ENCODE measurements at places on chromosomes 11 and 22.

- DNase-seq, result no peak
Observed at GRCh38 chr11:70538641-70539359, 140.5 kb downstream of the CTTN start.

- DNase-seq, result no peak
Observed at GRCh38 chr11:65116370-65117205, 913 bp downstream of the ZNHIT2 start.

- DNase-seq, result no peak
Observed at GRCh38 chr11:2780850-2781407, 81.1 kb upstream of the KCNQ1OT1 start.

DNA sequence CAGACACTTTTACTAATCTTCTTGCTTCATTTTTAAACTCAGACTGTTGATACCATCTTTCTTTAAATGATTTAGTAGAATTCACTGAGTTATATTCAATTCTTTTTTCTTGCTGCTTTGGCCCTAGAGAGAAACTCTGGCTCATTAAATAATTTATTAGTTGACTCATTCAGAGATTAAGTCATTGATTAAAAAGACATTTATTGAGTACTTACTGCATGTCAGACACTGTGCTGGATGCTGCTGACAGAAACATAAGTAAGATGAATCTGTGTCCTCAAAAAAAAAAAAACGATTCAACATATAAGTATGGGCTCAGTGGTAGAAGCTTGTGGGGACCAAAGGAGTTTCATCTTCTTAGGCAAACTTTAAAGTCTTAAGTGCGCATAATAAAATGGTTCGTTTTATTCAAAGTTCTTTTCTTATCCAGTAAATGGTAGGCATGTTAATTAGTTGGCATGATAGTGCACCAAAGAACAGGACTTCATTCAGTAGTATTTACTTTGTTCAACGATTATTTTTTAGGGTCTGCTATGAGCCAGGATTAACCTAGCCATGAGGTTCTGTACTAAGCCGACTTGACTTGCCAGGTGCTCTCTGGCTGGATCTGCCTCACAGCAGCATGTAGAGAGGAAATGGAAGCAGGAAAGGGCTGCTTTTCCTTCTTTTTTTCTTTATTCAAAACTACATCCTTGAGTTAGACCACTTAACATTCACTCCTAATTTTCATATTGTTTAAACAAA lies 281.0 kb upstream of the CTSC start:
- DNase-seq, result no peak

DNA sequence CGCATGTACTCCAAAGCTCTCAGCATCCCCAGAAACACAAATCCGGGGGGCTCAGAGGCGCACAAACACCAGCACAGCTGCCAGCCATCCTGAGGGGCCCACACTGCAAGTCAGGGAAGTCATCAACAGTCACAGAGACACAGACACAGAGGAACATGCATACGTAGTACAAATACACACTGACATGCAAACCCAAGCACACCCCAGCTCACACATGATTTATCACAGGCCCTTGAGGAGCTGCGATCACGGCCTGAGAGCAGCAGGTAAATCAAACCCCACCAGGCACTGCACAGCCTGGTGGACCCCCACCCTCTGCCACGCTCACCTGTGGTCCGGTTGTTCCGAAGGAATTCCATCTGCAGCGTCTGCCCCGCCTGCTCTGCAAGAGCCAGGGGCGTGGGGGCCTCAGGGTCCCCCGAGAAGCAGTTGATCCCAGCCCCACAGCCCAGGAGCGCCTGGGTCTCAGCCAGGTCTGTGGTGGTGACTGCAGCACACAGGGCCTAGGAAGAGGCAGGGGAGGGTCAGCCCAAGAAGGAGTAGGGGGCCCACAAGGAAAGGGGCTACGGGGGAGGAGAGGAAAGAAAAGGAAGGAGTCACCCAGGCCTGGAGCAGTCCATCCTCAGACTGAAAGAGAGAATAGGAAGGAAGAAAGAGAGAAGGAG lies 28.5 kb upstream of the PDE2A start:
- DNase-seq, result no peak

DNA sequence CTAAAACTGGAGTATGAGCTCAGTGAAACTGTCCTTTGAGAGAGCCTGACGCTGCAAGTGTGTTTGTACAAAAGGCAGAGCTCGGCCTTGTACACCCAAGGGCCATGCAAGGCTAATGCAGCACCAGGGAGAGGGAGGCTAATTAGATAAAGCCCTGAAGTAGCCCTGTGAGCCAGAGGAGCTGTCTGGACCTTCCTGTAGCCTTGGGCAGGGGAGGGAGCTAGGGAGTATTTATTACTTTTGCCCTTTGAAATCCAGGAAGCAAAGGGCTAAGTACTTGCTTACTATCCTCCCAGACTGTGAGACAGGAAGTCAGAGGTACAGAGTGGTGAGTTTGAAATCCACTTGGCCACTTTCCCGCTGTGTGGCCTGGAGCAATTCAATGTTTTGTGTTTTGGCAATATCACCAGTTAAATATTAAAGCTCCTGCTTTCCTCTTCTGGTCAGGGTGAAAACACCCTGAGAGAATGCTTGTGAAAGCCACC lies 10.2 kb upstream of the LDHA start:
- no peak for DNase-seq

GRCh38 chr22:24836282-24836681 lies 30.3 kb downstream of the SGSM1 start:
- no peak for DNase-seq

GRCh38 chr11:119590651-119591351 lies 138.2 kb downstream of the NECTIN1 start:
- no peak for DNase-seq

DNA sequence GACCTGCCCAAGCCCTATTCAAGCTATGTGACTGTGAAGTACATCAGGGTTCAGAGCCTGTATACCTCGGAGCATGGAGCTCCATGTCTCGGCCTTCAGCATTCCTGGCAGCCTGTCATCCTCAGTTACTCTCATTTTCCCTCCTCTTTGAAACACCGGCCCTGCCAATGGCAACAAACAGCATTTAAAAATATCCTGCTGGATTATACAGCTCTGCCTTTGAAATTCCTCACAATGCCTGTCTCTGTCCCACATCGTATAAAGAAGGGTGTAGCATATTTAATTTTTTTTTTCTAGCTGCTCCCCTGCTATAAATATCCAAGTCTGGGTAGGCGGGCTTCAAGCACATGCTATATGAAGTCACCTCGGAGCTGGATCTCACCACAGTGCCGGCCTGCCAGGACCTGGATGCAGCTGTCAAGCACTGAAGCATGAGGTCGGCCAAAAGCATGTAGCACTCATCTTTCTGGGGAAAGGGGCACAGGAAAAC lies 11.8 kb downstream of the ABTB2 start:
- no peak for DNase-seq

DNA sequence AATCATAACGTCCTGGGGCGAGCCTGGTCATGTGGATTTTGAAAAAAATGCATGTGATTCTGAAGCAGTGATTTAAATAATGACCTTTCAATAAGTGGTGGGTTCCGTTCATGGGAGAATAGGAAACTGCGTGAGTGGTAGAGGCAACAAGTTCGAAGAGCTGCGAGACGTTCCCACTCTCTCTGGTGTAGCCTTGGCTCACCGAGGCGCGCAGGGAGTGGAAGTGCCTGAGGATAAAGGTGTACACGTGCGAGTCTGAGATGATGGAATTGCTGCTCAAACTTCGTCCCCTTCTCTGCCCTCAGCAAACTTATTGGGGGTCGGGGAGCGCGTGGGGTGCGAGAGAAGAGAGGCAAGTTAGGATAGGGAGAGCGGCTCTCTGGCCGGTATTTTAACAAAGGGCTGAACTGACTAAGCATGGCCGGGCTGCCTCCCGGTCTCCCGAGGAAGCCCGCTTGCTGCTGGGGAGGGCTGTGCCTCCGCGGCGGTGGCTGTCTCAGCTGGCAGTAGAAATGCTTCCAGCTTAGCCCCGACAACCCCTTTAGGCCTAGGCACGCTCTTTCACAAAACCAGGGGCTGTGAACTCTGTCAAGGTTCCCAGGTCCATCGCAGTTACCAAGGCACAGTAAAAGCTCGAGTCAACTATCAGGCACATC lies 875 bp upstream of the STT3A start:
- DNase-seq, result no peak

DNA sequence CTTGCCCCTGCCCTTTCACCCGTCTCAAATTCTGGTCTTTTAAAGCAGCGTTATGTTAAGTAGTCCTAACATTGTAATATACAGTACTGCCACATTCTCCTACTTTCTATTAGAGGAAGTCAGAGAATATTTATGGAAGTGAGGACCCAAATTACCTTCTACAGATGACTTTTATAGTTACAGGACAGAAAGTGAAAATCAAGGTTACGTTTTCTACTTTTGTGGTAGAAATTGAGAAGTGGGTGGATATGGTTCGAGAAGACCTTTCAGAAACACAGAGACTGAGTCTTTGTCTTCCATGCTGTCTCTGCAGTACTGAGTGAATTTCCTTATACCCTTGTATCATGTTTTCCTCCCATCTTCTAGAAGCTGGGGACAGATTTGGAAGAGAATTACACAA lies 17.1 kb downstream of the SC5D start:
- no peak for DNase-seq

- peak; percentile 52 for DNase-seq
Observed at GRCh38 chr22:45577746-45578523, 75.3 kb downstream of the FBLN1 start.

DNA sequence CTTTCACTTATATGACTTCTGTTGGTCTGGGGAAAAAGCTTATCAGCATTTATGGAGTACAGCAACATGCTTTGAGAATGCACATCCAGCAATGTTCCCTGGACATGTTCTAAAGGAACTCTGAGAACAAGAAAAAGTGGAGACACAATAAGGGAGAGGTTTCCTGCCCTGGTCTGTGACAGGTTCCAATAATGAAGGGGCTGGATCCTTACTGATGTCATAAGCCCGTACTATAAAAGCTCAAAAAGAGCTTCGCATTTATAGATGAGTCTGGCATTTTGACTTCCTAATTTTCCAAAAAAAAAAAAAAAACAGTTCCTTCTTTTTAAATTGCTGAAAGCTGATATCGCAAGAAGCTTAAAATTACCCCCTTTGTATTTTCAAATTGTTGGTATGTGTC lies 129.1 kb downstream of the MPPED2 start:
- no peak for DNase-seq

GRCh38 chr11:93659196-93659595 lies 2.3 kb upstream of the CEP295 start:
- no peak for DNase-seq

- no peak for DNase-seq
Observed at GRCh38 chr11:88474655-88475054, 137.1 kb upstream of the CTSC start.

GRCh38 chr11:131943295-131943694 lies 572.9 kb downstream of the NTM start:
- peak; percentile 20 for DNase-seq

DNA sequence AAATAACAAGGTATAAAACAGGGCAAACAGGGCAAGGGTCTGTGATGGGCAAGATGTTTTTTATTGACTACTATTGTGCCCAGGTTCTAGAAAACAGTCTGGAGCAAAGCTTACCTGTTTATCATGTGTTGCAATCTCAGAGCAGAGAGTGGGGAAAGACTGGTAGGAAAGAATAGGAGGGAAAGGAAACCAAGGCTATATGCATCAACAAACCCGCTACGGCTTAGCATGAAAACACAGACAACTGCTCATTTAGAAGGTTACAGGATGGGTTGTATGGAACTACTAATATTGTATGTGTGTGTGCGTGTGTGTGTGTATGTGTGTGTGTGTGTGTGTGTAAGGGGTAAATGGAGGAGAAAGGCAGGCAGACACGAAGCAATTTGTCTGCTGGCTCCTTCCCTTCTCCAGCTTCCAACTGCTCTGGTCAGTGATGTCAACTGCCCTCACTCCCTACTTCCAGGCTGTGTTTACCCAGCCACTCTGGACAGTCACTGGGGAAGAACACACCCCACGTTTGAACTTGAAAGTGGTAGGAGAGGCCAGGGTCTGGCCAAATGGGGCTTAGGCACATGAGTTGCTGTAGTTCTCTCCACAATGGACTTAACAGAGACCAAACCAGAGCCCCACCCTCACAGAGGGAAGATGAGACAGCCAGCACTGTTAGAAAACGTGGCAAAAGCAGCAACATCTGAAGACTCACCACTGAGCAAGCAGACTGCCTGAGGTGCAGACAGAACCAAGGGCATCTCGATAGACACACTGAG lies 47.0 kb downstream of the GAB2 start:
- no peak for DNase-seq

- no peak for DNase-seq
Observed at GRCh38 chr22:17831501-17832251, 57.4 kb upstream of the BID start.

DNA sequence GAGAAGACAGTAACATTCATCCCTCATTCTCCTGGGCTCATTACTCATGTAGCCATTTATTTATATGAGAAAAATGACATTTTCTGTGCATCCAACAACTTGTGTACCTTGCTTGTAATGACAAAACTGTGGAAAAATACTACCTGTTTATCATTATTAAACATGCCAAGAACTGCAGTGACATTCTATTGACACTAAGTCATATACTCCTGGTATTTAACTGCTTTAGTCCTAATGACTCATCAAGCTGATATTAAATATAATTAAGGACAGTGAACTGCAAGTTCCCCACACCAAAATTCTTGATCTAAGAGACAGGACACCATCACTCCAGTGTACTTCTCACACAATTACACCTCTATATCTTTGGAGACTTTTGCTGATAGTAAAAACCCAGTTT lies 1328.7 kb upstream of the RAG2 start:
- DNase-seq, result no peak

DNA sequence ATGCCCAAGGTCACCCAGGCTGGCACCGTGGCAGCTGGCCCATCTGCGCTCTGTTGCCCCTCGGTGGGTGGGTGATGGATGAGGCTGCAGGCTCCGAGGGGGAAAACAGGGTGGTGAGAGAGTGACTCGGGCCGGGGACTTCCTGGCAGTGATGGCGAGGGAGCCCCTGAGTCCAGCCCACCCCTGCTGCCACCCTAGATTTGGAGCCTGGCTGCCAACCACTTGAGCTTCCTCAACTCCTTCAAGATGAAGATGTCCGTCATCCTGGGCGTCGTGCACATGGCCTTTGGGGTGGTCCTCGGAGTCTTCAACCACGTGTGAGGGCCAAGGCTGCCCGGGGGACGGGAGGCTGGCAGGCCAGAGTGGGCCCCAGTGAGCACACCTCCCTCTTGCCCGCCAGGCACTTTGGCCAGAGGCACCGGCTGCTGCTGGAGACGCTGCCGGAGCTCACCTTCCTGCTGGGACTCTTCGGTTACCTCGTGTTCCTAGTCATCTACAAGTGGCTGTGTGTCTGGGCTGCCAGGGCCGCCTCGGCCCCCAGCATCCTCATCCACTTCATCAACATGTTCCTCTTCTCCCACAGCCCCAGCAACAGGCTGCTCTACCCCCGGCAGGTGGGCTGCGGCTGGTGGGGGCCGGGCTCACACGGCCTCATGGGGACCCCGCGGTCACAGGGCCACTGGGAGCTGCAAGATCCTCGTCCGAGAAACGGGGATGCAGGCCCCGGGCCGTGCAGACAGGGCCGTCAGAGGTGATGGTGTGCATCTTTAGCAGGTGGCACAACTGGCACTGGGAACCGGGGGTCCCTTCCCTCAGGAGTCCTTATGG lies 10.1 kb downstream of the TCIRG1 start:
- no peak for DNase-seq

Measured in NCI-H748 treated with DMSO at 0.1 percent for 48 hours (cell line).